ENCODE measurements at places on chromosomes 4 and X.

DNA sequence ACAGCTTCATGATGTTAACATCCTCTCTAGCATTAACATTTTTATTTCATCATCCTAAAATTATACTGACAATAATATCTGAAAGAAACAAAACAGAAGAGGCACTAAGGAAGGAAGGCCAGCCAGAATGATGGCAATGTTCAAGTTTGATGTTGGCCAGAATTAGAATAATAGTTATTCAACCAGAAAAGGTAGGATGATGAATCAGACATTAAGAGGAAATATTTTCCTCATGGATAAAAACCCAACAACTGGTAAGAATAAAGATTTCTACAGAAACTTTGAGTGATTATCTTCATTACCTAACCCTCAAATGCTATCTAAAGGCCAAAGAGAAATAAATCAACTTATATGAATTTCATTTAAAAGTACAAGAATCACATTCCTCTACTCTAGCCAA, 105.2 kb downstream of the PDE5A start:
- no peak for DNase-seq

- no peak for DNase-seq
Observed at GRCh38 chr4:98544818-98545414, 113.5 kb downstream of the TSPAN5 start.

GRCh38 chr4:184439856-184440594, 34.3 kb downstream of the IRF2 start:
- DNase-seq, result no peak

DNA sequence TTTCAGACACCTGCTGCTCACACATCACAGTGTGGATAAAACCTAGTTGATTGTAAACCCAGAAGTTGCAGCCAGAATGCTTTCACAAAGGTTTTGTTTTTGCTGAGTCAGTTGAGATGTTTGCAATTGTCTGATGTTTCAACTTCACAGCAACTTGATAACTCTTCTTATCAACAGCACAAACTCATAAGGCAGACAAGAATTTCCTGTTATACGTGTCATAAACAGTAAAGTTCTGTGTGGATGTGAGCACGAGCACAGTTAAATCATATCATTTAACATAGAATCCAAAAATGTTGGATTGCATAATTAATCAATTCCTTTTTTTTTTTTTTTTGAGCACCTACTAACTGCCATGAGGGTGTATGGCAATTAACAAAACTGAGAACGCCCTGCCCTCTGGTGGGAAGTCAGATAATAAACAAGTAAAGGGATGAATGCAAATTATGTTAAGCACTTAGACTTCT, 512.2 kb downstream of the PDHA2 start:
- no peak for DNase-seq

DNA sequence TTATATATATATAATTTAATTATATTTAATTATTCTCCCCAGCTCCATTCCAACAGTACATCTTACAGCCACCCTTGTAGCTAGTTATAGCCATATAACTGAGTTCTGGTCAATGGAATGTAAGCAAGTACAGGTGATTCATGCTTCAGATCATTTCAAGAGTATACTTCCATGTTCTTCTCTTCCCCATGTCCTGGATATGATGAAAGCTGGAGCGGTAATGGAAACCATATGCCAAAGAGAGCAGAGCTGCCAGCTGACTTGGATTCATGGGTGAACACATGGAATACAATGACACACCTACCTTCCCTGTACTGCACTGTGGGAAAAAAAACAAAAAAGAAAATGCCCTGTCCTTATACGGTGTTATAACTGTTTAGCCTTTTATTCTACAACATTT, 17.5 kb upstream of the CORIN start:
- DNase-seq, result no peak

- DNase-seq, result no peak
Observed at GRCh38 chr4:125268068-125268755, 46.5 kb upstream of the FAT4 start.

DNA sequence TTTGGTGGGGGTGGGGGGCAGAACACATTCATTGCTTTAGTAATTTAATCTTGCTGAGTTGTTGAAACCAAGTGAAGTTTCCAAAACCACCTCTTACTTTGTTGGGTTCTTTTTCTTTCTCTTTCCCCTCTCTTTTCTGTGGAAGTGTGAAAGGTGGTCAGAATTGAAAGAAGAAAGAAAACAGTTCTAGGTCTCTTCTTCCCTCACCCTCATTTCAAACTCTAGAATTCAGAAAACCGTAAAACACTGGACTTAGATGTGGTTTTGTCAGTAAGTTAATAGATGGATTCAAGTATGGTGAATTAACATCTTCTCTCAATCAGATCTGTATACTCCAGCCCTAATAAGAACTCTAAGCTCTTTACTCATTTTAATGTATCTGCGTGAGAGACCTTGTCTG, 23.7 kb downstream of the PLP1 start:
- no peak for DNase-seq

DNA sequence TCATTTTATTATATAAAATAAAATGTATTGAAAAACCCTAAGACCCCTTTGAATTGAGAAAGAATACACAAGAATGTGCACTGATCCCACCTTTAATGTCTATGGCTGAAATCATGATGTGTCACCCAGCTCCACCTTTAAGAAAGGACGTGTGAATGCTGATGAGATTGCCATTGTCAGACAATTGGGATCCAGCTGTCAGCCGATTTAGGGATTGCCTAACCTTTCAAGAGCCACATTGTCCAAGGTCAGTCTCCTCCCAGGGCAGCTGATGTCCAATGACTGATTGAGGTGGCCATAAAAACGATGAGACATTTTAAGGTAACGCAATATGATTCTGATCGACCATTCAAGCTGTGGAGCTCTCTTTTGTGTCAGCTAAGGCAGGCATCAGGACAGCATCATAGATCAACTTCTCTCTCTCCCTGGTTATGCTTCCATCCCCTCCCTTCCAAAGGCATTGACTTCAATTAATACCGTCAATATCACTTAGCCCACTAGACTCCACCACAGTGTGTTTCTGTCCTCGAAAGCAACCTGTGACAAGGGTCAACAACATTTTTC, 1676.4 kb downstream of the PCDH7 start:
- no peak for DNase-seq

GRCh38 chr4:128387600-128388351, 100.2 kb upstream of the PGRMC2 start:
- DNase-seq, result no peak

- DNase-seq, result no peak
Observed at GRCh38 chr4:90419124-90419711, 292.0 kb downstream of the CCSER1 start.

- no peak for DNase-seq
Observed at GRCh38 chr4:92232566-92232965, 71.2 kb upstream of the GRID2 start.

- no peak for DNase-seq
Observed at GRCh38 chr4:6935965-6936364, 26.3 kb downstream of the TBC1D14 start.

GRCh38 chr4:83112231-83112630, 2.3 kb downstream of the PLAC8 start:
- DNase-seq, result peak; percentile 86

GRCh38 chr4:116024954-116025708, 911.7 kb upstream of the NDST4 start:
- DNase-seq, result no peak

All from GM12878 (cell line).